Subcutaneous preadipocyte (primary cell): ENCODE measurements at places on chromosomes 4 and X. TPM values are rescaled to one million over a fixed set of nuclear protein-coding genes. Genes with fewer than 3 reads are reported as not detected.

Gene MORF4L2
- 503 and 616 TPM in 2 replicates for total RNA-seq

Gene SSX3
- not detected in 2 replicates for total RNA-seq

Gene PAK3
- total RNA-seq, result under 0.01 TPM in 2 replicates

Gene SLIT2
- total RNA-seq, result 19.8 and 29.1 TPM in 2 replicates

Gene AKAP4
- not detected in 2 replicates for total RNA-seq
